ENCODE measurements at places on chromosomes 6 and 20.

GRCh38 chr6:63529498-63529897, 42.8 kb upstream of the LOC128125822 start:
- no peak for DNase-seq

GRCh38 chr6:7979831-7980230, 69.2 kb upstream of the TXNDC5 start:
- DNase-seq, result no peak

GRCh38 chr6:31826793-31827285, 699 bp upstream of the HSPA1B start:
- no peak for DNase-seq

- no peak for DNase-seq
These were observed 670.8 kb downstream of the PRKN start for GRCh38 chr6:162056745-162057144.

- no peak for DNase-seq
These were observed 32.8 kb downstream of the TNXB start for GRCh38 chr6:32076321-32076809.

GRCh38 chr6:78618970-78619369, 248.4 kb upstream of the IRAK1BP1 start:
- no peak for DNase-seq

DNA sequence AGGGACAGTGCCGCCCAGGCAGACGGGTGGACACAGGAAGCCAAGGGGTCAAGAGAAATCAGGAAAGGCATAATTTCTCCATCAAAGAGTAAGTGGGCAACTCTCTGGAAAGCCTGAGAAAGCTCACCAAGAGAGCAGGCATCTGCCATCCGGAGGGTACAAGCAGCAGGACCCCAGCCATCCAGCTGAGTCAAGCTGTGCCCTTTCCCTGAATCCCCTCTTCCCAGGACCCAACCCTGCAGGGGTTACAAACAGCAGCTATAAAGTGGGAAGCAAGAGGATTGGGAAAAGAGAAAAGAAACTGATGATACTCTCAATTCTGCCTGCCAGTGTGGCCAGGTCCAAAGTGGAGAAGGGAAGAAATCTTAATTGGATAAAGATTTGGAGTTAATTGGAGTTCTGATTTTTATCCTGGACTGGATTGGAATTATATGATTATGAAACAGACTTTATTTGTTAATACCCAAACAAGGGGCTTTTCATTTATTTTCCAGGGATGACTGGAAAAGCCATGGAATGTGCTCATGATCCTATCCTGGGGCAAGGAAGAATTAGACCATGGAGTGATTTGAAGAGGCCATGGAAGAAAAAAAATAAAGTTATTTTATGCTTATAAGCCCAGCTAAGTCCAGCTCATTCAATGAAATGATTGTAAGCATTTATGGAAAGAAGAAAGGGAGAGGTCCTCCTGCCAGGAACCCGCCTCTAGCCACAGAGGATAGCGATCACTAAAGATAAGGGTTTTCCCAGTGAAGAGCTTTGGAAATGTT, 34.9 kb downstream of the NHLRC1 start:
- no peak for DNase-seq

- DNase-seq, result no peak
These were observed 565.3 kb downstream of the KIF16B start for GRCh38 chr20:16007962-16008361.

DNA sequence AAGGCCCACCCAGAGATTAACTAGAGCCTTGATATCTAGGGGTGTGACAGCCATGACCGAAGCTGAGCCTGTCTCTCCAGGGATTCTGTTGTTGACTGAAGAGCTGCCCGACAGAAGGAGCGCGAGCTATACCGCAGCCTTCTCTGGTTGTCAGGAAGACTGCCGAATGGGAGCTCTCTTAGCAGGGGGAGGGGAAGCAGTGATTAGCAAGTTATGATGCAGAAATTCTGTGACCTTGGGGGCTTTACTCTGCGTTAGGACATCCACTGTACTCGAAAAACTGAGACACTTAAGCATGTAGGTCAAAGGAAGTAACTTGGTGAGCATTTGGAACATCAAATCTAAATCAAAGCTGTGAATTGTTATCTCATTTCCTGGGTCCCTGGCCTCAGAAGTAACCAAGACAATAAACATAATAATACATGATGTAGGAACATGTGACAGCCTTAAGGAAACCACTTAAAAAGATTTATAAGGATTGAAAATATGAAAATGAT, 84.7 kb downstream of the MAP3K4 start:
- DNase-seq, result no peak

GRCh38 chr6:10355115-10355702, 59.7 kb downstream of the TFAP2A start:
- no peak for DNase-seq
